ENCODE measurements at places on chromosomes 6 and 20. TPM values are rescaled to one million over a fixed set of nuclear protein-coding genes. Genes with fewer than 3 reads are reported as not detected.
A peak's percentile ranks its signal among the peaks of the same experiment; 100 is the strongest.

DNA sequence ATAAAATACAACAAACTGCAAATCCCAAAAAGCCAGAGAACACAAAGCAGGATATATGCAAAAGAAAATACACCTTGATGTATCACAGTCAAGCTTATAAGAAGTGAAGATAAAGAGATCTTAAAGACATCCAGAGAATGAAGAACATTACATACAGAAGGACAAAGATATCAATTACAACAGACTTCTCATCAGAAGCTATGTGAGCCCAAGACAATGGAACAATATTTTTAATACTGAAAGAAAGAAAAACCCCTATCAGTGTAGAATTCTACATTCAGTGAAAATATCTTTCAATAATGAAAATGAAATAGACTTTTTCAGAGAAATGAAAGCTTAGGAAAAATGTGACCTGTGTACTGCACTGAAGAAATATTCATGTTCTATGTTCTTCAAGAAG is 104.5 kb upstream of the PHACTR3 start:
- H3K36me3 ChIP-seq = no peaks in the 10 kb centered on the region
- H3K27me3 ChIP-seq = peaks cover 2% of the 10 kb centered on the region
- no peaks in the 10 kb centered on the region for H3K4me1 ChIP-seq
- no peak overlapping the region for H3K27ac ChIP-seq
- DNase-seq = no peak

DNA sequence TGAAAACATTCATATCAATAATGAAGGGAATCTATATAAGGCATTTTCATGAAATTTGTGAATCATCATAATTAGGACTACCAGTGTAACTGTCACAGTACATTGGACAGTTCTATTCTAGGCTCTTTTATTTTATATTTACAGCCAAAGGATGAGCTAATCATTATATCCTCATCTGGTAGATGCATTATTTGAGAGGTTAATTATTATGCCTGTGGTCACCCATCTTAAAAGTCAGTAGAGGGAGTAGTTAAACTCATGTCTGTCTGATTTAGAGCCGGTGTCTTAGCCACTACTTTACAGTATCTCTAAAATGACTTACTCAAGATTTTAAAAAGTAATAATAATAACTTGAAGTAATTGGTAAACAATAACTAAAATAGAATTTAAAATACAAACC is 899.3 kb upstream of the MAP3K7 start:
- H3K27ac ChIP-seq = no peak overlapping the region
- no peaks in the 10 kb centered on the region for H3K36me3 ChIP-seq
- no peak overlapping the region for H3K4me3 ChIP-seq
- peaks cover 5% of the 10 kb centered on the region for H3K4me1 ChIP-seq

GRCh38 chr20:5551621-5552020 is 198.6 kb upstream of the SHLD1 start:
- H3K27me3 ChIP-seq = no peaks in the 10 kb centered on the region
- DNase-seq = no peak
- H3K36me3 ChIP-seq = peaks cover 14% of the 10 kb centered on the region
- no peaks in the 10 kb centered on the region for H3K4me1 ChIP-seq
- no peak overlapping the region for H3K4me3 ChIP-seq

DNA sequence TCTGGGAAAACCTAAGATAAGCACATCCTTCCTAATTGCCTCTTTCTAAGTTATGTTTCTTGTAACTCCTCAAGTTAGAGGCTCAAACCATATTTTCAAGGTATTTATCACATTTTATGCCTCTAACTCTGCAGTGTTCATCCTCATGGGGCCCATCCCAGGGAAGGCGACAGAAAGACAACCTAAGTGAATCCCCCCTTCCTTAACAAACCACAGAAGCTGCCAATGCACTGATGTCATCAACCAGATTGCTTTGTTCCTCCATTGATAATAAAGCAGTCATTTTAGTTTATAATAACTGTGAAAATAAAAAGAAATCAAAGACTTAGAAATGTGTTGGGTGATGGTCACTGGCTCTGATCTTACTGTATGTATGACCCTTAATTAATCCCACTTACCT is 119.5 kb upstream of the TCF21 start:
- no peak overlapping the region for H3K4me3 ChIP-seq
- no peaks in the 10 kb centered on the region for H3K4me1 ChIP-seq
- no peak for DNase-seq

DNA sequence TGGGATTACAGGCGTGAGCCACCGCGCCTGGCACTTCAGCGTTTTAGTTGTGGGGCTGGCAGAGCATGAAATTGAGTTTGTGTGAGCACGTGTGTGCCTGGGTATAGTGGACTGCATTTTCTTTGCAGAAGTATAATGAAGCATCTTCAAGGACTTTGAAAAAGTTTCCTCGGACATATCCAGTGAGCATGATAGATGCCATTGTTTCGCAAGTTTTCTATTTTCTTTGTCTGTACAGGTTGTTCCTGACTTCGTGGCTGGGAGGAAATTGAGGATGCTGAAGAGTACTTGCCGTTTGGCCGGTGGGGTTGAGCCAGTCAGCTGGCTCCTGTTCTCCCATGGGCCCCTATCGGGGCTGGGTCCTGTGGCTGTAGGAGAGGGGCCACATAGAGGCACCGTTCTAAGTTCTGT is 55.9 kb downstream of the RREB1 start:
- H3K27me3 ChIP-seq = no peaks in the 10 kb centered on the region
- DNase-seq = no peak
- peak overlapping the region; percentile 6 for H3K27ac ChIP-seq
- no peak overlapping the region for H3K4me3 ChIP-seq
- peaks cover 71% of the 10 kb centered on the region for H3K4me1 ChIP-seq

DNA sequence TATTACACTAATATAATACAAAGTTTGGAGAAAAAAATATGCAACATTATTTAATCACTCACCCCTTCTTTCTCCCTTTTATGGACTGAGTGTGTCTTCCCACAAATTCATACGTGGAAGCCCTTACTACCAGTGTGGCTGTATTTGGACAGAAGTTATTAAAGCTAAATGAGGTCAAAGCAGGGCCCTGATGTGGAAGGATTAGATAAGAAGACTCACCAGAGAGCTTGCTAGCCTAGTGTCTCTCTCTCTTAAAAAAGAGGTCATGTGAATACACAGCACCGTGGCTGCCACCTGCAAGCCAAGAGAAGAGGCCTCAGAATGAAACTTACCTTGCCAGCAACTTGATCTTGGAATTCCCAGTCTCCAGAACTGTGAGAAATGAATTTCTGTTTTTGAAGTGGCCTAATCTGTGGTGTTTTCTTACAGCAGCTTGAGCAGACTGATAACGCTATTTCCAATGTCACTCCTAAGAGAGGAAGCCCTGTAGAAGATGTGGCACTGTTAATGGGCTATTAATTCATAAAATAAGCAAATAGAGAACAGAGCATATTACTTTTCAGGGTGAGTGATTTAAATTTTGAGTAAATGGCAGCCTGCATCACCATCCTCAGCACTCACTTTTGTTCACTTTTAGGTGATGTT is 233.4 kb downstream of the TBC1D7 start:
- H3K27ac ChIP-seq = no peak overlapping the region
- H3K4me3 ChIP-seq = no peak overlapping the region
- H3K36me3 ChIP-seq = no peaks in the 10 kb centered on the region
- no peak for DNase-seq

DNA sequence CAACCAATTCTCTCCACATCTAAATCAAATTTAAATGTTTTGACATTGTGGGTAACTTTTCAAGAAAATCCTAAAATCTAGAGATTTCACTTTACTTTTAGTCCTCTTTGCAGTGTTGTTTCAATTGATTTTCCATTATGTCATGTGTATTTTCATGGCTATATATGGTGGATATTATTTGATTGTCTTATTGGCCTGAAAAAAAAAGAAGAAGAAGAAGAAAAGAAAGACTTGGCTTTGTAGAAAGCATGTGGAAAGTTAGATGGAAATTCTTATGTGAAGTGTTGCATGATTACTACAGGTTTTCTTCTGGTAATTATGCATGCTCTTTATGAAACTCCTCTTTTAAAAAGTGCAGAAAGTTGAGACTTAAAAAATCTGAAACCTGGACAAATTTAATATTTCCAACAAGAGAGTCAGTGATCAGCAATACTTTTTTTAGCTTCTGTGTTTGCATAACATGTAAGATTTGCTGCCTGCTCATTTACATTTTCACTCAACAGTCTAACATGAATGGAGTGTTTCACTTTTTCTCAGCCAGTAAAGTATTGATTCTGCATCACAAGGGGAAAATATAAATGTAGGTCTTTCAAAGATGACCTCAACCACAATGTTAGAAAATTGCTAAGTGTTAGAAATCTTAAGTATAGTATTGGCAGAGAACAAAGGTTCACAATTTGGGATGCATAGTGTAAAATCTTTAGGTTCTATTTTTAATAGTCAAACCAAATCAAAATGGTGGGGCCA is 438.7 kb downstream of the BCKDHB start:
- H3K27me3 ChIP-seq = no peaks in the 10 kb centered on the region
- no peaks in the 10 kb centered on the region for H3K4me1 ChIP-seq
- no peak overlapping the region for H3K27ac ChIP-seq
- DNase-seq = no peak

DNA sequence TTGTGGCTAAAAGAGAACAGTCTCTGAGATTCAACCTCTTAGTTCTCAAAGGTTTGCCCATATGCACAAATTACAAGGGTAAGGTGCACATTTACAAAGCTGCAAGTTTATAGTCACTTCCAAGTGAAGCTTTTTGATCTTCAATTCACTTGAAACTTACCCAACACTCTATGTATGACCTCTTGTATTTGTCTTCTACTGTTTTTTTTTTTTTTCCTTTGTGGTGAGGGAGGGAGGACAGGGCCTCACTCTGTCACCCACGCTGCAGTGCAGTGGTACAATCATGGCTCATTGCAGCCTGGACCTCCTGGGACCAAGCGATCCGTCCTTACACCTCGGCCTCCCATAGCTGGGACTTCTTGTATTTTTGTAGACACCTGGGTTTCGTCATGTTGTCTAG is 4.5 kb upstream of the FOXO3 start:
- H3K27ac ChIP-seq = peak overlapping the region; percentile 95
- H3K4me3 ChIP-seq = no peak overlapping the region
- DNase-seq = no peak
- H3K4me1 ChIP-seq = peaks cover 31% of the 10 kb centered on the region
- H3K36me3 ChIP-seq = no peaks in the 10 kb centered on the region
- no peaks in the 10 kb centered on the region for H3K27me3 ChIP-seq

- DNase-seq = no peak
- no peaks in the 10 kb centered on the region for H3K4me1 ChIP-seq
- no peak overlapping the region for H3K27ac ChIP-seq
- peaks cover 2% of the 10 kb centered on the region for H3K36me3 ChIP-seq
These were observed 29.4 kb upstream of the KIF25 start for GRCh38 chr6:167968091-167968490.

DNA sequence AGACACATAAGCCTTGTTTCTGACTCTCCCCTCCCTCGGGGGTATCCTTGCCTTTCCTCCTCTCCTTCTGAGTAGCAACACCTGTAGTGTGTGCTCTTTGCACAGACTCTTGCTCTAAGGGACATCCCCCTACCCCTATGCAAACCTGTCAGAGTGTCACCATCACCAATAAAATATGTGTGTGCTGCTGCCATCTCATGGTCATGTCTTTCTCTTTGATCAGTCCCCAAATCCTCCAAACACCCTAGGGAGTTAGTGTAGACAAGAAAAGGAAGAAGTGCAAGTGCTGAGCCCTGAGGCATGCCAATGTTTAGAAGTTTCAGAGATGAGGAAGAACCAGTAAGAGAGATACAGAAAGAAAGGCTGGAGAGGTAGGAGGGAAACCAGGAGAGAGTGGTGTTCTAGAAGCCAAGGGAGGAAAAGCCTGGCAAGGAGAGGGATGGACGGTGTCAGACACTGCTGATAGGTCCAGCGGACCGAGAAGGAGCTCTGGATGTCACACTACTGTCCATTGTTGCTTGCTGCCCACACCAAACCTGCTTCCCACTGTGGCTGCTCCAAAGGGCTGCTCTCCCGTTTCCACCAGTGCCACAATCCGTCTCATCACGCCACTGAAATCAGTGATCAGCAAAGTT is 16.4 kb downstream of the TRMT6 start:
- no peak overlapping the region for H3K4me3 ChIP-seq
- H3K27ac ChIP-seq = no peak overlapping the region
- H3K36me3 ChIP-seq = peaks cover 3% of the 10 kb centered on the region
- DNase-seq = no peak

GRCh38 chr6:128560966-128561365 is 40.6 kb upstream of the PTPRK start:
- no peaks in the 10 kb centered on the region for H3K27me3 ChIP-seq
- no peak overlapping the region for H3K4me3 ChIP-seq
- no peaks in the 10 kb centered on the region for H3K4me1 ChIP-seq
- H3K36me3 ChIP-seq = no peaks in the 10 kb centered on the region

- DNase-seq = no peak
- H3K27me3 ChIP-seq = no peaks in the 10 kb centered on the region
- H3K4me3 ChIP-seq = no peak overlapping the region
- H3K27ac ChIP-seq = peak overlapping the region; percentile 86
- peaks cover 12% of the 10 kb centered on the region for H3K4me1 ChIP-seq
These were observed 183.2 kb upstream of the JARID2 start for GRCh38 chr6:15062516-15063252.

- peaks cover 22% of the 10 kb centered on the region for H3K4me1 ChIP-seq
- no peaks in the 10 kb centered on the region for H3K36me3 ChIP-seq
- no peak for DNase-seq
These were observed 4.9 kb downstream of the OLIG3 start for GRCh38 chr6:137489046-137490005.

DNA sequence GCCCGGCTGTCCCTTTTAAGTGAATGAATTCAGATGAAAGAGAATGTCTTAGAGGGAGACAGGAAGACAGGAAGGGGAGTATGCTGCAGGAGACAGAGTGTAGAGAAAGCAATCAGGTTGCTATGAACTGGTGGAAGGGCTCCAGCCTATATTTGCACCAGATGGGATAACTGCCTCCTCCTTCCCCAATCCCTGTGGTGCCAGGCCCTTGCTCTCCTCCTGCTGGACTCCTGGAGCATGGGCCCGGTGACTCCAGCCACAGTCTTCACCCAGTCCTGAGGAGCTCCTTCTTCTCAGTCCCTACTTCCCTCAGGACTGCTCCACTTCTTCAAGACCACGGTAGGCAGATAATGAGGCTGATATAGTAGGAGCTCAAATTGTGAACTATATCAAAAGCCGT is 91.8 kb downstream of the TMEM200A start:
- no peaks in the 10 kb centered on the region for H3K4me1 ChIP-seq
- no peaks in the 10 kb centered on the region for H3K36me3 ChIP-seq
- H3K27ac ChIP-seq = no peak overlapping the region
- H3K4me3 ChIP-seq = no peak overlapping the region
- DNase-seq = no peak

RANBP9 gene
- total RNA-seq = 52.9 TPM

OR2H2 gene
- total RNA-seq = not detected

LY6G6C gene
- not detected for total RNA-seq

GLP1R gene
- not detected for total RNA-seq

MDFI gene
- total RNA-seq = 0.93 TPM

TNF gene
- 0.34 TPM for total RNA-seq

CLPSL1 gene
- not detected for total RNA-seq

TLDC2 gene
- not detected for total RNA-seq

ZSCAN12 gene
- 2.2 TPM for total RNA-seq
